T-helper 1 cell (primary cell): ENCODE measurements at places on chromosomes 12 and 14.

GRCh38 chr14:97298331-97298730 lies 501.1 kb downstream of the VRK1 start:
- DNase-seq = no peak

GRCh38 chr12:32483499-32483898 lies 84.1 kb downstream of the FGD4 start:
- no peak for DNase-seq

- DNase-seq = no peak
Measured at GRCh38 chr12:119020406-119021360, 39.3 kb downstream of the SRRM4 start.

- DNase-seq = no peak
Measured at GRCh38 chr12:117733549-117733805, 235.3 kb downstream of the KSR2 start.

- DNase-seq = no peak
Measured at GRCh38 chr12:102918840-102919239, 1.8 kb upstream of the PAH start.

GRCh38 chr12:50246873-50247612 lies 36.3 kb downstream of the LIMA1 start:
- DNase-seq = no peak

DNA sequence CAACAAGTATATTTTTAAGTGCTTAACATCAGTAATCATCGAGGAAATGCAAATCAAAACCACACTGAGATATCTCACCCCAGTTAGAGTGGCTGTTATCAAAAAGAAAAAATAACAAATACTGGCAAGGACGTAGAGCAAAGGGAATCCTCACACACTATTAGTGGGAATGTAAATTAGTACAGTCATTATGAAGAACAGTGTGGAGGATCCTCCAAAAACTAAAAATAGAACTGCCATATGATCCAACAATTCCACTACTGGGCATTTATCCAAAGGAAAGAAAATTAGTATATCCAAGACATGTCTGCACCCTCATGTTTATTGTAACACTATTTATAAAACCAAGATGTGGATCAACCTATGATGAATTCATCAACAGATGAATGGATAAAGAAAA lies 149.0 kb upstream of the PWP1 start:
- DNase-seq = no peak

DNA sequence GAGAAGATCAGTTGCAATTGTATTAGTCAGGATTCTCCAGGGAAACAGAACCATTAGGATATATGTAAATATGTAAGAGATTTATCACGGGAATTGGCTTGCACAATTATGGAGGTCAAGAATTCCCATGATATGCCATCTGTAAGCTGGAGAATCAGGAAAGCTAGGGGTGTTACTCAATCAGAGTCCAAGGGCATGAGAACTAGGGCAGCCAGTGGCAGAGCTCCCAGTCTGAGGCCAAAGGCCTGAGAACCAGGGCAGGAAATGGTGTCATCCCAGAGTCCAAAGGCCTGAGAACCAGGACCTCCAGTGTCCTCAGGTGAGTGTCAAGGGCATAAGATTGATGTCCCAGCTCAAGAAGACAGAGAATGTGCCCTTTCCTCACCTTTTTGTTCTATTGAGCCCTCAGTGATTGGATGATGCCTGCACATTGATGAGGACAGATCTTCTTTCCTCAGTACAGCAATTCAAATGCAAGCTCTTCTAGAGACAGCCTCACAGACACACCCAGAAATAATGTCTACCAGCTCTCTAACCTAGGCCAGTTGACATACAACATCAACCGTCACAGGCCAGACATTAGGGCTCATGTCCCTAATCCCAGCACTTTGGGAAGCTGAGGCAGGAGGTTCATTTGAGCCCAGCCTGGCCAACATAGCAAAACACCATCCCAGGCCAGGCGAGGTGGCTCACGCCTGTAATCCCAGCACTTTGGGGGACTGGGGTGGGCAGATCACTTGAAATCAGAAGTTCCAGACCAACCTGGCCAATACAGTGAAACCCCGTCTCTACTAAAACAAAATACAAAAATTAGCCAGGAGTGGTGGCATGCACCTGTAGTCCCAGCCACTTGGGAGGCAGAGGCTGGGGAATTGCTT lies 34.9 kb upstream of the ZNF740 start:
- DNase-seq = no peak

GRCh38 chr12:27709932-27710591 lies 570 bp upstream of the MRPS35 start:
- no peak for DNase-seq

DNA sequence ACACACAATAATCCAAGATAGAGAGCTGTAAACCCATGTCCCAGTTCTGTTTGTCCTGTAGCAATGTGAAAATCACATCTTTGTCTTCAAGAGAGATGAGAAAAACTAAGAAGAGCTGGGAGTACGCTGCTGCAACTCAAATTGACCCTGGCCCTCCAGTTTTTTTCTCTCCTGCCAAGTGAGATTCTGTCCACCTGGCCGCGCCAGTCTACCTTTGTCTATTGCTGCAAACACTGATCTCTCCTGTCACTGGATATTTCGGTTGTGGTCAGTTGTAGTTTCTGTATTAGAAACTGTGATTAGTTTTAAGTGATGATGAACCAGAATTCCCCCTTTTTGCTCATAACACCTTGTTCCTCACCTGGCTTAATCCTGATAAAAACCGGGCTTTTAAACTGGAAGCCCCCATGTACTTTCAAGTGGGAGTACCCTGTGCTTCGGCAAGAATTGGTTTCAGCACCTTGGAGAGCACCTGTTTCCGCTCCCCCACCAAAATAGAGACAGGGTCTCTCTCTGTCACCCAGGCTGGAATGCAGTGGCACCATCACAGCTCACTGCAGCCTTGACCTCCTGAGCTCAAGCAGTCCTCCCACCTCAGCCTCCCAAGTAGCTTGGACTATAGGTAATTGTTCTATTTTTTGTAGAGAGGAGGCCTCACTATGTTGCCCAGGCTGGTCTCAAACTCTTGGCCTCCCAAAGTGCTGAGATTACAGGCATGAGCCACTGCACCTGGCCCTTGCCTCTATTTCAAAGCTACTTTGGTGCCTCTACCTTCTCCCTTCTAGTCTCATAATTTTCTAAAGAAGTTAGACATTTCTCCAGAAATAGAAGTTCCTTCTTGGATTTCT lies 156.8 kb downstream of the PHETA1 start:
- no peak for DNase-seq

DNA sequence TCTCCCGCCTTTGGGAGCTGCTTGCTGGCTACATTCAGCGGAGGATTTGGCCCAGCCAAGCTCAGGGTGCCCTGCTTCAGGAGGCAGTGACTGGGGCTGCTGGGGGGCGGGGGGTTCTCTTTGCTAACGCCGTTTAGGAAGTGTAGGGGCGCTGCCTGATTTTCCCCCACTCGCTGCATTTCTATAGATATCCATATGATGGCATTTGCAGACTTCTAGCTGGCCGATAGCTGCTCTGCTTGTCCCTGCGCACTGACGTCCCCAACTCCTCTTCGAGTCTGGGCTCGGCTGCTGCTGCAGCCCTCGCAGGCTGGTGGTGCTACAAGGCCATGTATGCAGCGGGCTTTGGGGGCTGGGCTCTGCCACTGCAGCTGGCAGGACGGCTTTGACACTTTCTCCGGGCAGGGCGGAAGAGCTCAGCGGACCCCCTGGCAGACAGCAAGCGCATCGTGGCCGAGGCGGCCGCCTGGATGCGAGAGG lies 3.1 kb downstream of the LRFN5 start:
- DNase-seq = no peak

GRCh38 chr14:105258846-105259245 lies 10.5 kb downstream of the BTBD6 start:
- no peak for DNase-seq

GRCh38 chr12:30529489-30530269 lies 166.0 kb downstream of the IPO8 start:
- no peak for DNase-seq

DNA sequence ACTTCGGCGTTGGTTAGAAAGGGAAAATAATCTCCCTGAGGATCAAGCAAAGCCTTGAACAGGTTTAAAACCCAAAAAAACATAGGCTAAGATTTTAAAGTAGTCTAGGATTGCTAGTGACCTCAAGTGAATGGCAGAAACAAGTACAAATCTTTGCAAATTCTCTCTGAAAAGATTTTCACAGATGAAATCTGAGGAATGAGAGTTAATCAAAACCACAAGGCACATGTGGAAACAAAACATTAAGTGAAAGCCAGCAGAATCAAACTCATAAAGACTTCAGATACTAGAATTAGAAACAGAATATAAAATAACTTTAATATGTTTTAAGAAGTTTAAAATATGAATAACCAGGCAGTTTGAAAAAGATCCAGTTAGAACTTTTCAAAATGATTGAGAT lies 52.2 kb upstream of the CFL2 start:
- no peak for DNase-seq
